Myocyte (in vitro differentiated cells): ENCODE measurements at places on chromosomes 3 and 15.

DNA sequence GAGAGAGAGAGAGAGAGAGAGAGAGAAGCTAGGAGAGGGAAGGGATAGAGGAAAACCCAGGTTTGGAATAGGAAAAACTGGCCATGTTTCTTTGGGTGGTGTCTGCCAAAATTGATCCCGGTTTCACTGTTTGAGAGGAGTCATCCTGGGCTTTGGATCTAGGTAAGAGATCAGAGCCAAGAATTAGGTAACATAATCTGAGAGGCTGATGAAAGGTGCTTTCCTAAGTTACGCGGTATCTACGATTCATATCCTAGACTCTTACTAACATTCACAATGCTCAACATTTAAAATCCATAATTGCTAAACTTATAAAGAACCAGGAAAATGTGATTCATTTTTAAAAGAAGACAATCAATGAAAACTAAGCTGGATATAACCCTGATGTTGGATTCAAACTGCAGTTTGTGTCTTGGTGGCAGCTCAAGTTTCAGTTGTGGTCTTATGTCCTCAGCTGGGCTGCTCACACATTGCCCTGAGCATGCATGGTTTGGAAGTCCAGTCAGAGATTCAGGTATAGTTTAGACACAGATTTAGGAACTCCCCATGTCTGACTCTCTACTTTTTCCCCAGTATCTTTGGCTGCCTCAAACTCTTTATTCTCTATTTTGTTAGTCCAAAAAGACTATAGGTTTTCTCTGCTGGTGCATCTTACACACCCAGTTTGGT is 42.5 kb upstream of the FMN1 start:
- peak; percentile 28 for DNase-seq

- peak; percentile 42 for DNase-seq
These were observed 57.6 kb downstream of the FNDC3B start for GRCh38 chr3:172096881-172097420.

DNA sequence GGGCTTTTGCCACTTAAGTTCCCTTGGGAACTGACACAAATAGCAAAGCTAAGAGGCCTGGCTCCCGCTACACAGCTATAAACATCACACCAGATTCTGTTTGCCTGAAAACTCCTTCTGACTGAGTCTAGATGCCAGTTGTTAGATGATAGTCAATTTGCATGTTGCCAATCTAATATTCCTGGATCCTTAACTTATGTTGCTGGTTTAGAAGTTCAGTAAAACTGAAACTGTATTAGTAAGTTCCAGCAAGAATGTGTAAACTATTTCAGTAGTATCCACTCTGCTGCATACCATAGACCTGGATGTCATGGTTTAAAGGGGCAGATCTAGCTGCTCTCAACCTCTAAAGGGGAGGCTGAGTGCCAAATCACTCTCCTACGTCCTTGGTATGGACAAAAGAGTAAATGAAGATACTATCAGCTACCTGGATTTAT is 27.1 kb upstream of the LACTB start:
- no peak for DNase-seq

DNA sequence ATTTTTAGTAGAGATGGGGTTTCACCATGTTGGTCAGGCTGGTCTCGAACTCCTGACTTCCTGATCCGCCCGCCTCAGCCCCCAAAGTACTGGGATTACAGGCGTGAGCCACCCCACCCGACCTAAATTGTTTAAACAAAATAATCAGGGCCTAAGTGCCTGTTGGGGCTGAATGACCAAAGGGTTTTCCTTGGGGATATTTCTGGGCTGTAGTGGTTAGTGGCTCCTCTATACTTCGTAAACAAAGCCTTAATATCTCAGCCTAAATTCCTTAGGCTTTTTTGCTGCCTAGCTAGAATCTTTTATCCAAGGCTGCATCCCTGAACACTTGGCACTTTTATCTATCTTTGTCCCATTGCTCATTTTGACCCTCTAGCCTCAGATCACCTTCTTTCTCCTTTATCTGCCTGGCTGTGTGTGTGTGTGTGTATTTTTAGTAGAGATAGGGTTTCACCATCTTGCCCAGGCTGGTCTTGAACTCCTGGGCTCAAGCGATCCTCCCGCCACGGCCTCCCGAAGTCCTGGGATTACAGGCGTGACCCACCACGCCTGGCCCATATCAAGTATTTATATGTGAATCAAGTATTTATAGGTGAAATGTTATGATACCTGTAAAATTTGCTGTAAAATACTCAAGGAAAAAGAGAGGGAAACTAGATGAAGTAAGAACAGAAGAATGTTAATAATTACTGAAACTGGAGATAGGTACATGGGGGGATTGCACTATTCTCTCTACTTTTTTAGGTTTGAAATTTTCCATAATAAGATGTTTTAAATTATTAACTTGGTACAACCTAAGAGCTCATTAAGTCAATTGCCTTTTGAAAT is 1.8 kb downstream of the NUSAP1 start:
- DNase-seq, result peak; percentile 8

GRCh38 chr15:22942306-22942855 is 37.8 kb downstream of the CYFIP1 start:
- no peak for DNase-seq

DNA sequence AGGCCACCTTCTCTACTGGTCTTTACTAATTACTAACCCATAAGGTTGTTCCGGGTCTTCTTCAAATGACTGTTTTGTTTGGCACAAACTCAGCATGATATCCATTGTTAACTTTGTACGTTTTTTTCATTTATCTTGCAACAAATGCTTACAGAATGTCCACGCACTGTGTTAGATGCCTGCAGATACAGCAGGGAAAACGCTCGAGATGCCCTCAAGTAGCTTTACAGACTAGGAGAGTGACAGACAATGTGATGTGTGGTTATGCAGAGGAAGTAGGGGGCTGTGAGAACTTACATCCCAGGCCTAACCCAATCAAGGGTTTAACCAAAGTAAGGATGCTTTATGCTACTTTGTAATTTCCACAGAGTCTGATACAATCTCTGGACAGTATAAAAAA is 949 bp upstream of the RFC4 start:
- DNase-seq, result no peak

DNA sequence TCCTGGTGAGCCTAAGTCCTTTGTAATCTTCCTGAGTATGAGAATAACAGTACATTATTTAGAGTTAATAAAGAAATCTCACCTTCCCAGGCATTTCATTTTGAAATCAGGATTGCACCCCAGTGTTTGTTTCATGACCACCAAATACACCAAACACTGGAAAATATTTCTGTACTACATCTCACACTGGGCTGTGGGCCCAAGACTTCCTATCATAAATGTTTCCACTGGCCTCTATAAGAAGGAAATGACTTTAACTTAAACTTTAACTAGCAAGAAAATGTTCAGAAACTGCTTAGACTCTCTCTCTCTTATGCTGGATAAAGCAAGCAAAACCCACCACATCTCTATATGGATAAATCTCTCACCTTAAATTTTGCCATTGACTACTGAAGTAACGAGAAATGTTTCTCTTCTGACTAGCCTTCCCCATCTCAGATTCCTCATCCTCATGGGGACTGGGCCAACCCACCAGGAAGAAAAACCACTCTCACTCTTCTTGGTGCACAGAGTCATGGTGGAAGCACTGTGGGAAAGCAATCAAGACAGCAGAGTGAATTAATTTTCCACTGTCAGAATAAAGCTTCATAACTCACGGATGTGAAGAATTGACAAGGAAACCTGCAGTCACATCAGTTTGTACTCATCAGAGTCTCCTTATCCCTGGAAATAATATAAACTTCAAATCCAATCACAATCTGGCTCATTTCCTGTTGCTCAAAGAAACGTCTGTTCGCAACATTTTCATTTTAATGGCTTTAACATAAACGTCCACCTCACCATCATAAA is 859.6 kb downstream of the EPHA3 start:
- no peak for DNase-seq

- DNase-seq, result no peak
These were observed 52.2 kb upstream of the PCSK6 start for GRCh38 chr15:101541501-101542292.

- DNase-seq, result peak; percentile 82
These were observed 77.0 kb downstream of the LPP start for GRCh38 chr3:188230962-188231361.

DNA sequence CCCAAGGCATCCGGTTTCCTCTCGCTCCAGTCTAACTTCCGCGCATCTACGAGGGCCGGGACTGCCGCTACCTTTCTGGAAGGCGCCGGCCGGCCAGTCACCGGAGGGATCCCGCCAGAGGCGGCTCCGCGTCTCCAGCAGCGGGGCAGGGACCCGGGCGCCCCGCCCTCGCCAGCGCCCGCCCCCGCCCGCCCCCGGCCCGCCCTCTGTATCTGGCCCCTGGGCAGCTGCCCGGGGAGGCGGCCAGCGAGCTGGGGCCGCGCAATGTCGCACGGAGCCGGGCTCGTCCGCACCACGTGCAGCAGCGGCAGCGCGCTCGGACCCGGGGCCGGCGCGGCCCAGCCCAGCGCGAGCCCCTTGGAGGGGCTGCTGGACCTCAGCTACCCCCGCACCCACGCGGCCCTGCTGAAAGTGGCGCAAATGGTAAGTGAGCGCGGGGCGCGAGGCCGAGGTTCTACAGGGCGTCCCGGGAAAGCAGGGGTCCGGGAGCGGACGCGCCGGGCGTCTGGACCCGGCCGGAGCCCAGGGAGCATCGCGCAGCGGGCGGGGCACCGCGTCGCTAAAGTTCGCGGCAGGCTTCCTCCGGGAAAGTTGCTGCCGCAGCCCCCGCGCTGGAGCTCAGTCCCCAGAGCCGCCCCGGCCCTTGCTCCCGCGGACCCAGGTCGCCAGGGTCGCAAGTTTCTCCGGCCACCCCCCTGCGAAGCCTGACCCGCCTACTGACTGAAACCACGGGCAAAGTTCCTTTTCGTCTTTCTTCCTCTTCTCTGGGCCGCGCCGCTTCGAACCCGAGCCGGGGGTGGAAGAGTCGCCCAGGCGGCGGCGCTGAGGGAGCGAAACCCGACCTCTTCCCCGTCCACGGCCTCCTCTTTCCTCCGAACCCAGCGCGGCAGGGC is at the start of gene CMTM7:
TSS of gene CMTM7 (plus strand) at position 211 of the 893 bp plus-strand sequence. CDS start at position 265, 54 bp downstream.
- DNase-seq, result peak; percentile 74

- DNase-seq, result no peak
These were observed 4.1 kb upstream of the CLASP2 start for GRCh38 chr3:33722191-33722590.

DNA sequence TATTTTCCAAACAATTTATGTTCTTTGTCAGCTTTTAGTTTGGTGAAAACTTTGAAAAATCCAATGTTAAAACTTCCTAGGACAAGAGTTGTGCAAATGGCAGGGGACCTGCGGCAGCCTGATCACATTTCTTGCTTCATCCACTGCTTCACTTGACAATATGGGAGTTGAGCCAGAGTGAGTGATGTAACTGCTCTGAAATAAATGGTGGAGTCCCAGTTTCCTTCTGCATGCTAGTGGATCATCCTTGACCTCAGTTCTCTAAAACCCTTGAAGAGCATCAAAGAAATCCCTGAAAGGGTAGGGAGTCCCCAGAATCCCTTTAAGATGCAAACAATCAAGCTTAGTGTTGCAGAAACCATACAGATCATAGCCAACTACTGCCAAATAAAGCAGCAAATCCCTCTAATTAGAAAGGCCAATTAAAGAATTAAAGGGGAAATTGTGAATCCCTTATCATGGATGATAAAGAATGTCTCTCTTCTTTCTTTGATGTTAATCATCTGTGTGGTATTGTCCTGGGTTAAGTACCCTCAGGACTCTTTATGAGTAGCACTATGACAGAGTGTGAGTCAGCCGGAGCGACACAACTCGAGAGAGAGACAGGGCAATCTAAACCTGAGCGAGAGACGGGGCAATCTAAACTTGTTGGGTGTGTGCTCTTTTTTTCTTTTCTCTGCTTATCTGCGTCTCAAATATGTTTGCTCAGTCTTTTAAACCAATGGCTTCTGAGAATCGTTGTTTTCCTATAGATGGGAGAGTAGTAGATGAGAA is 41.8 kb upstream of the GAP43 start:
- peak; percentile 7 for DNase-seq

DNA sequence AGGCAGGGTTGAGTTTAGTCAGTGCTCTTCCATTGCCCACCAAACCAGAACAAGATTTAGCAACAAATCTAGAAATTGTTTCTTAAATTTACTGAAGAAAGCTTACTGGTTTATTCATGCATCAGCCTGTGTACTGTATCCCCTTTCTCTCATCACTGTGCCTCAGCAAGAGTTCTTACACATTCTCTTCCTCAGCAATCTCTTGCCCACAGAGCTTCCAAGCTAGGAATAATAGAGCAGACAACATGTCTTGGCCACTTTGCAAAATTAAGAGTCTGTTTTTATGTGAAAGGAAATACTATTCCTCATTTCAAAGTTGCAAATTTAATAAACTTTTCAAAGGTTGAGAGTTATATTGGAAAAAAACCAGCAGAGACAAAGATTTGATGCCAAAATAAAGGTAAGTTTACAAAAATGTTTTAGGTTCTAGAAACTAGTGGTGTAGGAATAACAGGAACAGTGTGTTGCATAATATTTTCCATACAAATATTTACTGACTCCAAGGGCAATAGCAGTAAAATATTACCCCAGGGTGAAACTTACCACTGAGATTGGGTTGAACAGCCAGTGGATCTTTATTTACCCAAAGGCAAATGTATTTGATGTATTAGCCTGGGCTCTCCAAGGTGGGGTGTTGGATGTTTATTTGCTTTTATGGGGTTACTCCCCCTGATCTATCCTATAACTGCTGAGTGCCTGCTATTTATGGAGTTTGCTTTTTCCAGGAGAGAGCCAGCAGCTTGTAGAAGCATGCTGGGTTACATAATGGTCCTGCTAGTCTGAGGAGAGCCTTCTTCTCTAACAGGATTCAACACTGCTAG is 276.7 kb downstream of the ADAMTSL3 start:
- no peak for DNase-seq

DNA sequence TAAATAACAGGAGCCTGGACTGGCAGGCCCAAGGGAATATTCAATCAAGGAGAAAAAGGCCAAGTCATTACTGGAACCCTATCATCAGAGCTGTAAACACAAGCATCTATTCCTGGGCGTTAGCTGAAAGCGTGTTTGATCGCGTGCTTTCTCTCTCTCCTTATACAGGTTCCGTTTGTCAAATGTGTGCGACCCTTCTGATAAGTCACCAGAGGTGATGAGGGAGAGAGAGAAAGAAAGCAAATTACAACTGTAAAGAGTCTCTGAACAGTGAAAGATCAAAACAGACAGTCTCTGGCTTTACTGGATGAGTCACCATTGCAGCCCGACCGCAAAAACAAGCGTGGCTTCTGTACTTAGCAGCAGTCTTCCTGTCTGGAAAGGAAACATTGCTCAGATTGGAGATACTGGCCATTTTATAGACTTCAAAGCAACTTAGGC is 39.5 kb upstream of the TPRG1 start:
- peak; percentile 86 for DNase-seq

- no peak for DNase-seq
These were observed 154.5 kb upstream of the TBL1XR1 start for GRCh38 chr3:177351757-177352158.

- DNase-seq, result no peak
These were observed 100.7 kb downstream of the TBL1XR1 start for GRCh38 chr3:177096615-177097014.

GRCh38 chr3:178127221-178127620 is 409.0 kb upstream of the KCNMB2 start:
- DNase-seq, result no peak

GRCh38 chr3:127750226-127751031 is 71.9 kb downstream of the MGLL start:
- peak; percentile 93 for DNase-seq

- no peak for DNase-seq
These were observed 23.6 kb downstream of the NCK1 start for GRCh38 chr3:136885357-136886213.
